Foreskin keratinocyte (primary cell): ENCODE measurements at places on chromosomes 11 and 22. TPM values are rescaled to one million over a fixed set of nuclear protein-coding genes. Genes with fewer than 3 reads are reported as not detected.

TUB gene
- total RNA-seq: 2.4 and 2.5 TPM in 2 replicates

MYO18B gene
- total RNA-seq: not detected in 2 replicates

ANO9 gene
- total RNA-seq: 19.0 and 26.0 TPM in 2 replicates

TEX12 gene
- not detected in 2 replicates for total RNA-seq

CRACR2B gene
- 0.71 and 1.4 TPM in 2 replicates for total RNA-seq

MUC2 gene
- not detected in 2 replicates for total RNA-seq

ZBTB16 gene
- not detected in 2 replicates for total RNA-seq

CALCA gene
- not detected in 2 replicates for total RNA-seq

RBMXL2 gene
- not detected in 2 replicates for total RNA-seq

SLC43A1 gene
- total RNA-seq: 4.3 and 6.2 TPM in 2 replicates

ANGPTL5 gene
- not detected in 2 replicates for total RNA-seq

RHOG gene
- total RNA-seq: 45.9 and 47.2 TPM in 2 replicates

DNA sequence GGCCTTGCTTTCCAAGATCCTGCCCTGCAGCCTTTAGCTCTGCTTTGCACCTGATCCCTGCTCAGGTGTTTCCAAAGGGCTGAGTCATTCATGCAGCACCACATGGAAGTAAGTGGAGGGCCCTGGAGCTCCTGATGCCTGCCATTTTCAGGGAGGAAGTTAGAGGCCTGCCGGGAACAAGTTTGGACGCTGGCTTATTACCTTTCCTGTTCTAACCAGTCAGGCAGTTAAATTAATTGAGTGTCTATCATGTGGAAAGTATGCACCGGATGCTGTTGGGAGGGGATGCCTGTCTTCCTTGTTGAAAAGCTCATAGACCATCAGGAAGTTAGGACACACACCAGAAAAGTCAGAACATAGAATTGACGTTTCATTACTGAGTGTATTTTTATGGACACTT is 73.7 kb upstream of the PLET1 start:
- peak; percentile 99 for DNase-seq

GRCh38 chr11:132607575-132607974 is 924.7 kb downstream of the OPCML start:
- DNase-seq: no peak

DNA sequence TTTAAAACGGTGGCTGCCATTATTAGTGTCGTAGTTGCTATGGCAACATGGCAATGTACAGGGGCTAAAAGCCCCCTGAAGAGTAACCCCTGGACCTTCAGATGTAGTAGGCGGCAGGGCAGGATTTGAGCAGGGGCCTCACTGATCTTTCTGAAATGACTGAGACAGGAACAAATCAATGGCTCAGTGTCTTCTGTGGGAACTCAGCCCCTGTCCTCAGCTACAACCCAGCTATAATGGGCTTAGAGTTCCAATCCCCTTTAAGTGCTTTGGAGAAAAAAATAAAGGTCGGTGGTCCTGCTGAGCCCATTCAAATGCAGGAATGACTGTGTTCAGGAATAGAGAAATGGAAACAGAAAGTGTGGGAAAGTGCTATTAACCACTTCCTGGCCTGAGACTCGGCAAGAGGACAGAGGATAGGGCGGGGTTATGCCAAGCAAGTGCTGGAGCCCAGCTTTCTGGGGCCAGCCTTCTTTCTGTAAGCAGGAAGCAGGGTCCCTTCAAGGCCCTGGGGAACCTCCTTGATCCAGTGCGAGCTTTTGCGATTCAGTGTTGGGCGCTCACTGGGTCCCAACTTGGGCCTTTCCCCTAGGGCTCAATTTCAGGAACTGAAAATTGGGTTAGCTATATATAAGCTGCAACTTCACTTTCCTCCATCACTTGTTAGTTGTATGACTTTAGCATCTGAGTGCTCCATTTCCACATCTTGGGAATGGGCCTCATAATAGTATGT is 6.1 kb upstream of the CD82 start:
- DNase-seq: no peak

DNA sequence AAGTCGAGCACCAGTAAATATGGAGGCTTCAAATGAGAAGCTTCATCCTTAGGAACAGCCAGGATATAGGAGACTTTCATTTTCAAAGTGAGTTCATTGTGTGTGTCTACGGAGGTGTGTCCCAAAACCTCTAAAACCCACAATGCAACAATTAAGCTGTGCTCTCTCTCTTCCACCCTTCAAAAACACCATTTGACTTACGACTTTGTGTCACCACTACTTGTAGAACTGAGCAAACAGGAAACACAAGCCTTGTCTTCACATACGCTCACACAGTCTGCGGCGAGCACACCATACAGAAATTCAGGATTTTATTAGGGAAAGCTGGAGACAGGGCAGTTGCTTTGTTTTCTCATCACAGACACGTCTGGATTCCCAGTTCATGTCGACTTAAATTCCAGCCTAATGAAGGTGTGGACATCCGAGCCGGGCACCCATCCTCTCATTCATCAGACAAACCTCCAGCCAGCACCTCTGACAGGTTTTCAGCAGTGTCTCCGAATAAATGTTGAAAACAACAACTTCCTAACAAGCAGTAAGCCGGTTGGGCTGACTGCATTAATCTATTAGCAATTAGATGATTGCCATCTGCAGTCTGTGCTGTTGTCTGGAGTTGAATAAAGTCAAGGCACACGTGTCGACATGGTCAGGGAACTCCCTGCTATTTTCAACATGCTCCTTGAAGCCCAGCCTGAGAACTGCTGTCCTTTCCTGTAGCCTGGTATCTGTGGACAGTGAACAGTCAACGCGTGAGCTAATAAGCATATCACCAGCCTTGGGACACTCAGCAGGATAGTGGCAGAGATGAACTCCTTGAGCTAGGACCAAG is 1411.1 kb downstream of the BRD1 start:
- no peak for DNase-seq

DNA sequence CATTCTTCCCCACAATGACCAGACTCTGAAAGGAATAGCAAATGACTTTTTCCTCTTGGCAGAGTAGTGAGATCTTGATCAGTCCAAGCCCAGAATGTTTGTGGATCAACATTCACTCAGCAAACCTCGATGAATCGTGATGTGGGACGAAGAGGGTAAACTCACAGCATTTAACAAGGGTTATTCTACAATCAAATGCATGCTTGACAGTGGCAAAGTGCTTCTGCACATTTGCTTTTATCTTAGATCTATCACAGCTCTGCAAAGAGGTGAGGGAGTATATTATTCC is 31.8 kb downstream of the TMPRSS5 start:
- DNase-seq: no peak

GRCh38 chr22:23753385-23753784 is 840 bp downstream of the VPREB3 start:
- DNase-seq: no peak

DNA sequence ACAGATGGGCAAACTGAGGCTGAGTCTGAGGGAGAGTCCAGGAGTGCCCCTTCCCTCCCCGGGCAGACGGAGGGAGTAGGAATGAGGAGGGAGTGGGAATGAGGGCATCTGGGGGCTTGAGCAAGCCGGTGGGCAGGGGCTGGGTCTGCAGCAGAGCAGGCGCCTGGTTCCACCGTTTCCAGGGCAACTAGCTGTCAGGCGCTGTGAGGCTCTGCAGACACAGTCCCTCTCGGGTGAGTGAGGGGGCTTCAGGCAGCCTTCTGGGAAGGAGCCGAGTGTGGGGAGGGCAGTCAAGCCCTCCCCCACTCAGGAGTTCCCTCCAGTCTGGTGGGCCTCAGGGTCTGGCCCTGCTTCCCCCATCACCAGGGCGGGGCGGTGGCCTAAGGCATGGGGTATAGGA is 19.0 kb downstream of the TMEM258 start:
- no peak for DNase-seq

- DNase-seq: no peak
Measured at GRCh38 chr22:35359380-35360065, 21.4 kb upstream of the HMOX1 start.

DNA sequence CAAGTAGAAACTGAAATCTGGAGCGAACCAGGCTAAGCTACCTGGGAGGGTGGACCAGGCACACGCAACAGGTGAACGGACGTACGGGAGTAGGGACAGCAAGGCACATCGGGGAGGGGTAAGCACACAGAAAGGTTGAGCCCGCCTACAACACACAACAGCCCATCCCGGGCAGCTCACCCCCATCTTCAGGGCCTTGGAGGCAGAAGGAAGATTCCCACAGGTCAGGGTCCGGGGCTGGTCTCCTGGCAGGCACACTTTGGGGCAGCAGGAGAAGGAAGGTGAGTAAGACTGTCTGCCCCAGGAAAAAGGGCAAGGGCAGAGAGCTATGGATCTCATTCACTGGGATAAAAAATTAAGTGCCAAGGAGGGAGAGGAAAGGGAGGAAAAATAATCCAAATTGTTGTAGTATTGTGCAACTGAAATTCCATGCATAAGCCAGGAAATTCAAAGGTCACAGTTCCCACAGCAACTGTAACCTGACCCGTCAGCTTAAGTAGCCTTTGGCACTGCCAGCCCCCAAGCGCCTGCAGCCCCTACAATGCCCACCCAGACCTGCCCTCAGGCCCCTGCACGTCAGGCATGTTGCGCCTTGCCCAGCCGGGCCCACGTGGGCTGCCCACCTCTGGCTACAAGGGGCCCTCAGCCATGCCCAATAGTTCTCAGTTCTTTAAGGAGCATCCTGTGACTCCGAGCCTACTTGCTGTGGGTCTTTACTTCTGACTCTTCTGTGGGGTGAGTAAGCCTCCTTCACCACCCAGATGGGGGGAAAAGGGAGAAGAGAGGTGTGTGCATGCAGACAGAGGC is 51.8 kb downstream of the MICAL3 start:
- no peak for DNase-seq

DNA sequence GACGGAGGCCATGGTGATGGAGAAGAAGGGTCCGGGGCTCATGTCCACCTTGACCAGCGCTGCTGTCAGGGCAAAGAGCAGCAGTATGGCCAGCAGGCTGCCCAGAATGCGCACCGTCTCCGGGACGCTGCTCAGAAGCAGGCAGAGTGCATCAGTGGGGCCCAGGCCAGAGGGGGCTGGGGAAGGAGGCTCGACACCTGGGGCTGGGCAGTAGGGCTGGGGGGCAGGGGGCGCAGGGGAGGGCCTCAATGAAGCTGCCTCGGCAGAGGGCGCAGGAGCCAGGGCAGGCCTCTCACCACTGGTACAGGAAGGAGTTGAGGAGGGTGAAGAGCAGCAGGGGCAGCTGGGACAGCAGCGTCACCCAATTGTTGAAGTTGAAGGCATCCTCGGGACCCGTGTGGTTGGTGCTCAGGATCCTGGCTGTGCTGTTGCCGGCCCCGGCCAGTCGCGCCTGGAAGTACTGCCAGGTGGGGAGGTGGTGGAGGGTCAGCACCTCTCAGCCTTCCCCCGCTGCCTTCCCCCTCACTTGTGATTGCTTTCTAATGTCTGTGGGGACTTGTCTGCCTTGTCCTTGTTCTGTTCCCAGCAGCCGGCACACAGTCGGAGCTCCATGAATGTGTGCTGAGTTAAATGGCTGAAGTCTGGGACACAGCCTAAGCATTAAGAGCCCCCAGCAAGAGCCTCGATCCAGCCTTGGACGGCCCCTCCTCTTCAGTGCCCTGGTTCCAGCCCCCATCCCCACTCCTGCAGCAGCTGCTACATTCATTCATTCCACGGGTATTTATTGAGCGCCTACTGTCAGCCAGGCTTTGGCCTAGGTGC is 2.3 kb downstream of the SLC29A2 start:
- no peak for DNase-seq

GRCh38 chr22:39179401-39179827 is 26.9 kb upstream of the CBX7 start:
- no peak for DNase-seq

- no peak for DNase-seq
Measured at GRCh38 chr11:111329306-111330204, 31.2 kb downstream of the POU2AF3 start.

DNA sequence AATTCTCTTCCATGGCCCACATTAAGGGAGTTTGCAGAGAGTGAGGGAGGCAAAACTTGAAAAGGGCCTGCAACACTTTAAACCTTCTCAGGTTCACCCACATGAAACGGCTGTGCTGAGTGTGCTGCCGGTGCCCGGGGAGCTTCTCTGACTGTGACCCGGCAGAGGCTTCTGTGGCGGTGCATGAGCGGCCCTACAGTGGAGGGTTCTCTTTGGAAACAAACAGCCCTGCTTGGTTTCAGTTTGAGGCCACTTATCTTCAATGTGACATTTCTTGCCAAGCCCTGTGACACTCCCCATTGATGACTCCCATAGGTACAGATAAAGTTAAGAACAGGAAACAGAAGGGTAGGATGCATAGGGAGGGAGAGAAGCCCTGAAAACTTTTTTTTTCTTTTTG is 31.8 kb downstream of the FAM118A start:
- no peak for DNase-seq

GRCh38 chr11:18243783-18244362 is 4.6 kb downstream of the SAA2 start:
- DNase-seq: no peak

GRCh38 chr11:61861634-61862033 is 29.7 kb downstream of the FADS3 start:
- DNase-seq: no peak

DNA sequence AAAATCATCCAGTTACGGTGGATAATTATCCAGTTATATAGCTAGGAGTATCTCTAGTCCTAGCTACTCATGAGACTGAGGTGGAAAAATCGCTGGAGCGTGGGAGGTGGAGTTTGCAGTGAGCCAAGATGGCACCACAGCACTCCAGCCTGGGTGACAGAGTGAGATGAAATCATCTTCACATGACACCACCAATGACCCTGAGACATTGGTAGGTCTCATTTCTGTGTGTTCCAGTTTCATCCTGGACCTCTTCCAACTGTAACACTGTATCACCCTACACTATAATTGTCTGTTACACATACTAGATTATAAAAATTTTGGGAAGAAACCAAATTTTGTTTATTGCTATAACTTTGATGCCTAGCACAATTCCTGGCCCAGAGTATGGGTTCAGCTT is 446.8 kb downstream of the TMEM135 start:
- DNase-seq: no peak

DNA sequence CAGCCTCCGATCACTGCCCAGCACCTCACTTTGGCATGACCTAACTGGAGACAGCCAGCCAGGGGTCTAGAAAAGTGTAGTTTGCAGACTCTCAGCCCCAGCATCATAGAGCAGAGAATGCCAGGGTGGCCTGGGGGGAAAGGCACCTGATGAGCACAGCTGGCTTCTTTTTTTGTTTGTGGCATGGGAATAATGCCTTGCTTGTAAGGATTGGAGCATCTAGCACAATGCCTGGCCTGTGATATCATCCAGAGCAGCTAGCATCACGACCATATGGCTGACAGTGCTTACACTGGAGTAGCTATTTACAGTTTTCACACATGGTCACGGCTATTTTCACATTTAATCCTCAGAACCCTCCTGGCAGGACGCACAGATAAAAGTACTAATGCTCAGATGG is 594.8 kb upstream of the B3GAT1 start:
- DNase-seq: no peak

DNA sequence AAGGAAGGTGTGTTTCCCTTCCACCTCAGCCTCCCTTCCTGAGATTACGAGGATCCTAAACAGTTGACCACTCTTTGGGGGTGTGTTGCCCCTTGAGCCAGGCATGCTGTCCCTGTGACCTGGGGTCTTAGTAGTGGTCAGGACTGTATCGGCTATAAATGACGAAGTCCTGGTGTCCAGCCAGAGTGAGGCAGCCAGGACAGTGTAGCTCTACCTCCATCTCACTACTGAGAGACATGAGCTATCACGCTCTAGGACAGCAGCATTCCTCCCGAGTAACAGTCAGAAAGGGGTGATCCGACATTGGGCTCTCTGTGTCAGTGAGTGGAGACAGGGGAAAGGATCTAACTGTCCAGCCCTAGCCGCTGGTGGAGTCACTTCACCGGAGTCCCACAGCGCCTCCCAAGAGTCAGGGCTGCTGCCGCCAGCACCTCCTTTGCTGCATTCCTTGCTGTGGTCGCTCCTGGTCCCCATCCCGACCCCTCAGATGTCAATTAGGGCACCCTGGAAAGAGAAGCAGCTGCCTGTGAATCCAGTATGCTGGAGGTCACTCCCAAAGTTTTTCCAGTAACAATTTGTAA is 3.3 kb upstream of the B3GNT6 start:
- no peak for DNase-seq

- peak; percentile 97 for DNase-seq
Measured at GRCh38 chr11:113189909-113190667, 124.3 kb upstream of the TTC12 start.
